ENCODE measurements at places on chromosomes 3 and 15. TPM values are rescaled to one million over a fixed set of nuclear protein-coding genes. Genes with fewer than 3 reads are reported as not detected.

NR2E3 gene
- 0.77 TPM for total RNA-seq

ANKDD1A gene
- 6.7 TPM for total RNA-seq

SHC4 gene
- total RNA-seq: 1.5 TPM

PPP2R3A gene
- 10.5 TPM for total RNA-seq

KLHL40 gene
- not detected for total RNA-seq

TMEM158 gene
- 79.4 TPM for total RNA-seq
